ENCODE measurements at places on chromosomes 2 and 18.

DNA sequence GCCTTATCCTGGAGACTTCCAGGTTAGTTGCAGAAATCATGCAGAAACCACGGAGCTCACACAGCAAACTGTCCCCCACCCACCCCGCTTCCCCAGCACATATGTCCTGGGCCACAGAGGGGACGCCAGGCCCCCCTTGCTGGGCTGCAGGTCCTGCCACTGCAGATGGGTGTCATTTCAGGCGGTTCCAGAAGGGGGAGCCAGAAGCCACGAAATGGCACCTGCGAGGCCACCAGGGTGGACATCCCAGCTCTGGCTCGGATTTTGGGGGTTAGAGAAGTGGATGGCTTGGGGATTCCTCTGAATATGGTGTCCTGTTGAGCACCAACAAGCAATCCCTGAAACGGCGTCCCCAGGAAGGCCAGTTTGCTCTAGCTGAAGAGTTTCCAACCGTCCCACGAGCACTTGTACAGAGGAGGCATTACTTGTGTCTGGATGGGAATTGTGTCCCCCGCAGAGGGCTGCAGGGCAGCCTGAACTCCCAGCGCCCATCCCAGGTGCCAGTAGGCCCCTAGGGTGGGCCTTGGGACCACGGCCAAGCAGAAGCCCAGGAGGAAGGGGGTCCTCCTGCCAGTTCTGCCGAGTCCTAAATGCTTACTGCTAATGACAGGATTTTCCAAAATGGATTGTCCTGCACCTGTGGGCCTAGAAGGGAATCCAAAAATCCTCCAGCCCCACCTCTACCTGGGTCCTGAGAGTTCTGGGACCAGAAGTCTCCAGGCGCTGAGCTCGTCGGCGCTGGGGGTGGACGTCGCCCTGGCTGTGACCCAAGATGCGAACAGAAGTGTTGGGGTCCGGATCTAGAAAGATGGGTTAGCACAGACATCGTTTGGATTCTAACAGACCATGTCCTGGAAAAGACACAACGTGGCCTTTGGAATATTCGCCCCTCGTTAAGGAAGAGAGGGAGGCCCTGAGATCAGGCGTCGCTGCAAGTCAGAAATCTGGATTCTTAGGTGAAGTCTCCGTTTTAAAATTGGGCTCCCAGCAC, 14.6 kb upstream of the NFATC1 start:
- peak; percentile 62 for DNase-seq

- DNase-seq = no peak
These were observed 42.6 kb downstream of the FOSL2 start for GRCh38 chr2:28435241-28435640.

GRCh38 chr2:98771264-98771663, 40.3 kb upstream of the MGAT4A start:
- DNase-seq = no peak

DNA sequence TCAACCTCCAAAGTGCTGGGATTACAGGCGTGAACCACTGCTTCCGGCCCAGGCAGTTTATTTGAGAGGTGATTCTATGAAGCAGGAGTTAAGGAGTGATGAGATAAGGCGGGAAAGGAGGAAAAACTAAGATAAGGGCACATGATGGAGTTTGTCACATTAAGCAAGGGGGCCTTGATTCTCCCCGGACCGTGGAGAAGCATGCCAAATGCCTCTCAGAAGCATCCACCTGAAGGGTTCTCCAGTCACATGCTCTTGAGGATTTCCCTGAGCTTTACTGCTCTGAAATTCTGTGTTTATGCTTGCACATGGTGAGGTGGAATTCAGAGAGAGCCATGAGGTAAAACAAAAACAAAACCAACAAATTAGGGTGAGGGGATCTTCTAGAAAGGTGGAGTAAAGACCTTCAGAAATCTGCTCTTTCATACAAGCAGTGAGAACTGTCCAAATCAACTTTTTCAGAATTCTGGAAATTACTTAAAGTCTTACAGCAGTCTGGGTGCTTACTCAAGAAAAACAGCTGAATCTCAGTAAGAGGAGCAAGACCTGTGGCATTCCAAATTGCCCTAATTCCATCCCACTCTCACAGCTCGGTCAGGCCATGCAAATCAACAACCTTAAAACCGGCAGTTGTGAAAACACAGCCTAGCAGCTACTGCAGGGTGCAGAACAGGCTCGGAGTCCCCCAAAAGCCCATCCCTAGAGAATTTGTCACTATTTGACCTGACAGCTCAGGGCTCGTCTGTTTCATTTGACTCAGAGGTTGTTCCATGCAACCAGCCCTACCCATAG, 69.1 kb upstream of the CTLA4 start:
- DNase-seq = peak; percentile 36

GRCh38 chr2:180607514-180608049, 372.8 kb upstream of the UBE2E3 start:
- DNase-seq = no peak

DNA sequence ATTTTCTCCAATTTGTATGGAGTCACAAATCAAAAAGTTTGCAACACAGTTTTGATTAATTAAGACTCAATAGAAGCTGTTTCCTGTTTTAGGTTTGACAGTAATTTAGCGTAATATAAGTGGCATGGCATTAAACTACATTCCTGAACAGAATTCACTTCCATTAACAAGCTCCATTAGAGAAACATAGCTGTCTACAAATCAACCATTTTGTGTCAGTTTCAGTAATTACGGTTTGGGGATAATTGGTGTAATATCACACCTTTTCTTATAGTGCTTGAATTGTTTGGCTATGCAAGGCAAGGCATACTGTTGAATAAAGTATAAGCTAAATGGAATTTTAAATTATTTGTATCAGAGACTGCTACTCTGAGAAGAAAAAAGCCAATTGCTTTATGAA, 585.5 kb downstream of the CBLN2 start:
- DNase-seq = no peak

GRCh38 chr18:22961156-22961555, 28.0 kb downstream of the RBBP8 start:
- DNase-seq = peak; percentile 56

DNA sequence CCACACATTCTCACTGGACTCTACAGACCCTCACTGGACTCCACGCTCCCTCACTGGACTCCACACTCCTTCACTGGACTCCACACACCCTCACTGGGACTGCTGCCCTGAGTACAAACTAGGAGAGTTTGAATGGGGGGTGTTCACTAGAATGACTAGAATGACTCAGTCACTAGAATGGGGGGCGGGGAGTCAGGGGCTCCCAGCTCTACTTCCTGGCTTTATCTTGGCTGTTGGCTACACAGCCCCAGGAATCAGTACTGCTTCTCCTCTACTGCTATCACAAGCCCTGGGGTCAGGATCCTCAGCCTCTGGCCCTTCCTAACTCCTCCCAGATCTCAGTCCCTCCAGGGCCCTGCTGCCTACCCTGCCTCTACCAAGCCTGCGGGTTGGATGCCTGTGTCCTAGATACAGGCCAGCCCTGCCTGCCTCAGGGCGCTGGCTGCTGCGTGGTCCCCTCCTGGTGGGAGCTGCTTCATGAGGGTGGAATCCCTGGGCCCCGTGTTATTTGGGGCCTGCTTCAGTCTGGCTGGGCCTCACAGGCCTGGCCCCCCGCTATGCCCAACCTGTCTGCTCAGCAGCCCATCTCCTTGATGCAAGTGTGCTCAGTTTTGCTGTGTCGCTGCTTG, 7.8 kb downstream of the PTMA start:
- DNase-seq = peak; percentile 76

GRCh38 chr2:135945526-135945925, 39.9 kb downstream of the DARS1 start:
- DNase-seq = no peak

GRCh38 chr2:127479866-127480743, 46.2 kb downstream of the IWS1 start:
- peak; percentile 77 for DNase-seq

- no peak for DNase-seq
These were observed 101.5 kb upstream of the STON1 start for GRCh38 chr2:48428449-48428848.

DNA sequence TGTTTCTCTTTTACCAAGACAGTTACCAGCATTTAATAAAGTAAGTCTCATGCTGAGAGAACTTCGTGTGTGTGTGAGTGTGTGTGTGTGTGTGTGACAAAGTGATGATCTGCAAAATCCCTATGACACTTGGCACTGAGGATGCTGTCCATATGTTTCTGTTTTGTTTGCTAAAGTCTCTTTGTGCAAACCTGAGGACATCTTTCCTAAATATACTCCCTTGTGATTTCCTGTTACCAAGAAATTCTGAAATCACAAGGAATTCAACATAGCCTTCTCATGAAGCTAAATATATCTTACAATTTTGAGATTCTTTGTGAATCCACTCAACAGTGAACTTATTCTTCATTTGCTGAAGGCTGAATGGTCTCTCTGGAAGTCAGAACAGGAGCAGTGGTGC, 1359.7 kb upstream of the NRXN1 start:
- no peak for DNase-seq

GRCh38 chr2:176084611-176085119, 903 bp upstream of the EVX2 start:
- no peak for DNase-seq

DNA sequence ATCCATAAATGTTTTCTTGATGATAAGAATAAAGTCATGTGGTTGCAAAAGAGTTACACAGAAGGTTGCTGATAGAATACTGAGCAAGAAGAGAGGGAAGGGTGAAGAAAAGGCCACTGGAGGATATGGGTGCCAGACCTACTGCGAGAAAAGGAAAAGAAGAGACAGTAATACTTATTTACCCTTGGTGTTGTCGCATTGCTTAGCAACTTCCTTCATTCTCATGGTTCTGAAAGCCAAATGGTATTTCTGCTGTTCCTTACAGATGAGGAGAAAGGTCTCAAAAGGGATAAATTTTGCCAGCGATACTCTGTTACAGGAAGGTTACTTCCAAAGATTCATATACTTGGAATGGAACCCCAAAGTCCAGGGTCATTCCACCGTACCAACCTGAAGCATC, 62.5 kb downstream of the LHCGR start:
- peak; percentile 71 for DNase-seq

All from mesendoderm (in vitro differentiated cells).